ENCODE measurements at places on chromosomes 4 and X.

GRCh38 chrX:38205039-38205438 is 15.6 kb downstream of the SRPX start:
- DNase-seq = no peak

- DNase-seq = no peak
These were observed 37.8 kb downstream of the UGT8 start for GRCh38 chr4:114636192-114636935.

DNA sequence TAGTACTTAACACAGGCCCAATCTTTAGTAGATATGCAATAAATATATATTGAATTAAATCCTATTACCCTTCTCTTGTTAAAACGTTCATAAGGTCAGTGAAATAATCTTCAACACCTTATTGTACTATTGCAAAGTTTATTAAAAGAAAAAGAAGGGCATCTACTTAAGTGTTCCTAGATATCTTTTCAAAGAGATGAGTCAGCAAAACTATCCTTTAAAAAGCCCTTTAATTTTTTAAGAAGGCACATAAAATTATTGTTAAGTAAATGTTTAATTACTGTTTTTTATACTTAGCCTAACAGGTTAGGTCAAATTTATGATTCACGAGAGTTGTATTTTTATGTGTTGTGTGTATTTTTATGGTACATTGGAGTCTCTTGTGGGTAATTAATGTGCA is 77.3 kb upstream of the PPP1R2C start:
- DNase-seq = no peak

GRCh38 chr4:67049446-67049845 is 495.9 kb downstream of the CENPC start:
- DNase-seq = no peak

GRCh38 chrX:46627062-46627461 is 53.5 kb downstream of the CHST7 start:
- no peak for DNase-seq

- DNase-seq = peak; percentile 13
These were observed 1.1 kb downstream of the SLC25A6 start for GRCh38 chrX:1390621-1391369.

- peak; percentile 82 for DNase-seq
These were observed 580 bp upstream of the MMGT1 start for GRCh38 chrX:135974279-135974856.

GRCh38 chr4:111957997-111958396 is 187.3 kb upstream of the FAM241A start:
- no peak for DNase-seq

DNA sequence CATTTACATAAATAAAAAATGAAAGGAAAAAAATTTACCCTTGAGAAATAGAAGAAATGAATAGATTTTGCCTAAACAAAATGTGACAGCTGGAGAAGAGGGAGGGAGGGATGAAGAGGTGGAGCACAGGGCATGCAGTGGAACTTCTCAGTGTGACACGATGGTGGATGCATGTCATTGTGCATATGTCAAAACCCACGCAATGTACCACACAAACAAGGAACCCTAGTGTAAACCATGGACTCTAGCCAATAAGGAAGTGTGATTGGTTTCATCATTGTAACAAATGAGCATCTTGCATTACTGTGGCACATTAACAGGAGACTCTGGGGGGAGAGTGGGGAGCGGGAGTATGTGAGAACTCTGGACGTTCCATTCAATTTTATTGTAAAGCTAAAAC is 58.6 kb downstream of the GATB start:
- DNase-seq = no peak

DNA sequence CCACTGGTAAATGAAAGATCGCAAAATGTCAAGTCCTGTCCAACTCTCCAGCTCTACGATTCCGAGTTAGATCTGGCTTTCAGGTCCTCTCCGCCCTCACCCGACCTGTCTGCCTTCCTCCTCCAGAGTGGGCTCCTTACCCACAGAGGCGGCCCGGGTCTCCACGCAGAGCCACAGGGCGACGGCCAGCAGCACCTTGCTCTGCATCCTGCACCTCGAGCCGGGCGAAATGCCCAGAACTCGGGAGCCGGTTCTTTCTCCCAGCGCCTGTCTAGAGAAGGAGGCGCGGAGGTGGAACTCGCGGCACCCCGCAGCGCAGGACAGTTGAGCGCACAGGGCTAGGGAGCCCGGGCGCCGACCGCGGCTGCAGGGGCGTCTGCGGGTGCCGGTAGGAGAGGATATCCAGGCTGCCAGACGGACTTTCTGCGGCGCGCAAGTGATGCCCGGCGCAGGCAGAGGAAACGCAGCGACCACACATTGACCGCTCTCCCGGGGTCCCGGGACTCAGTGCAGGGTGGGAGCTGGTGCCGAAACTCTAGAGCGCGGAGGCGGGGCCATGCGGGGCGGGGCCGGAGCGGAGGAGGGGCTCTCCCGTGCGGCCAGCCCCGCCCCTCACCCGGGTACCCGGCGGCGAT is at the start of gene KDR:
KDR (minus strand) TSS at position 509 of the 635 bp plus-strand sequence; CDS start at position 207, 302 bp downstream.
- DNase-seq = no peak

All from transverse colon (tissue), 4 donors.